Kasumi-1 (cell line): ENCODE measurements at places on chromosomes 1 and 21.

DNA sequence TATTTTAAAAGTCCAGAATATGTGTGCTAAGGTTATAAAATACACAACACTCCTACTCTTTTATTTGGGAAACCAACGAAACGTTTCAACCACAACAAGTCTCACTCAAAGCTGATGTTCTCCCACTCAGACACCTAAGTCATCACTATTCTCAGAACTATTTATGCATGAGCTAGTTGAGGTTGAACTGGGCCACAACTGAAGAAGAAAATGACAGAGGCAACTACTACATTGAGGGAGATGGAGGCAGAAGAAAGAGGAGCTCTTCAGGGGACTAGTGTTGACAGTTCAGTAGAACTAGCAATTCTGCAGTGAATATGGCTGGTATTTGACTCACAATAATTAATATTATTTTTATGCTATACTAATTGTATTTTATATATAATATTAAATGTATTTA, 198.2 kb downstream of the SEC16B start:
- no peak for DNase-seq

DNA sequence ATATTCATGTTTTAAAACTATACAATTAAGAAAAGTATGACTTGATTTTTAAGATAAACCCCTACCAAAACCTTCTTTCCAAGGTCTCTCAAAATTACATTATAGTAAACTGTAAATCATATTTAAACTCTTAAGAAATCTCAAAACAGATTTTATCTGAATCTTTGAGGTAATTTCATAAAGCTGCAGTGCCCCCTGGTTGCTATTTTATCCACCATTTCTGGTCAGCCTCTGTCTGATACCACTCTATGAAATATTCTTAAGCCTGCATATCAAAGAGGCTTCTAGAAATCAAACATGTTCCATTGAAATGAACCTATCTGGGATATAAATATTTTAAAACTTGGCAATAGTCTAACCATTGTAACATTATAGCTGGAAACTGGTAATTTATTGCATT, 317.3 kb downstream of the COL11A1 start:
- DNase-seq, result peak; percentile 14

DNA sequence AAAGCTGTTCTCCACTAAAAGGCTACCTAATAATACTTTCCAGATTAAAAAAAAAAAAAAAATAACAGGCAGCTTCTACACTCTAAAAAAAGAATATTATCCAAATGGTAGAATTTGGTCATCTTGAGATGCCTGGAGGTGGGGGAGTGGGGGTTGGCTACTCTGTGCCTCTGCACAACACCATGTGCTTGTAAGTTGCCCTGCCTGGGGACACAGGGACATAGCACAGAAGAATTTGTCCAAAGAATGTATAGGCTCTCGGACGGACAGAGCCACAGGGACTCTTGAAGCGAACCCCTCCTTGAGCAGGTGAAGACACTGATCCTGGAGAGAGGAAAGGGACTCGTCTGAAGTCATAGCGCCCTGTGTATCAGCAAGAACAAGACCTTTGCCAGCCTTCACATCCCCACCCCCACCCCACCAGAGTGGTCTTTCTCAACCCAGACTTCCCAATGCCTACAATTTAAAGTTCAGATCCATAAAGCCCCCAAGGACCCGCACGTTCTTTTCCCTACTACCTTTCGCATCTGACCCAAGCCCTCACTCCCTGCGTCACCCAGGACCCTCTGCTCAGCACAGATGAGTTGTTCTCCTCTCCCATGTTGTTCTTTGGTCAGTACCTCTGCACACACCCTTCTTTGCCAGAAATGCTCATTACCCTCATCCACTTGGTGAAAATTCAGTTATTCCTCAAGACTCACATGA, 72.6 kb downstream of the LGR6 start:
- DNase-seq, result no peak

DNA sequence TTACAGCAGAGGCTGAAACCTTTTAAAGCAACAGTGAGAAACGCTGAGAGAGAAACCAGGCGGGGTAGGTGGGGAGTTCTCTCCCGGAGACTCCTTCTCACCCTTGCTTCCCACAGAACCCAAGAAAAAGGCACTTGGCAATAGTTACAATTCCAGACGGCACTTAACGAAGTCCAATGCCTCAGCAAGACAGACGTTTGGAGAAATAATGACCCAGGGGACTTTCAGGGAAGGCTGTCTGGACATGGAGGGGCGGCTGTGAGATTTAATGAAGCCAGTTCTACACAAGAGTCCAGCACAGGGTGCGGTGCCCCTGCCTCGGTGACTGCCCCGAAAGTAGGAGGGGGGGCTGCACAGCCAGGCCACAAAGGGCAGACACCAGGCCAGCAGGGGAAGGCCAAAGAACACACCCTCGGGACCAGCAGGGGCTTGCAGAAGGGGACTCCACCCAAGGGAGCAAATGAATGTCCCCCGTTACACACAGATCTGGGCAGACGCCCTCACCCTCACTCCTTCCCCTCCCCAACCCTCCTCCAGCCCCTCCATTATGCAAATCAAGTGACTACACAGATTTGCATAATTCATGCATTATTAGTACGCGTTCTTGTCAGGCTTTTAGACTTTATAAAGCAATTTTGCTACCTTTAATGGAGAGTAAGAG, 26.3 kb downstream of the KCNN3 start:
- no peak for DNase-seq

DNA sequence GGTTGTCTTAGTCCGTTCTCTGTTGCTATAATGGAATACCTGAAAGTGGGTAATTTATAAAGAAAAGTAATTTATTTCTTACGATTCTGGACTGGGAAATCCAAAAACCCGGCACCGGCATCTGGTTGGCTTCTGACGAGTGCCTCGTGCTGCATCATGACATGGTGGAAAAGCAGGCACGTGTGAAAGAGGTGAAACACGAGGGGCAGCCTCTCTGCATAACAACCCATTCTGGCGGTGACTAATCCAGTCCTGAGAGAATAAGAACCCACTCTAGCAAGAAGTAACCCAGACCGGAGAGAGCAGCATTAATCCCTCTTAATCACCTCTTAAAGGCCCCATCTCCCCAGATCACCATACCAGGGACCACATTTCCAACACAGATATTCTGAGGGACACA, 2.7 kb upstream of the EDEM3 start:
- DNase-seq, result no peak

DNA sequence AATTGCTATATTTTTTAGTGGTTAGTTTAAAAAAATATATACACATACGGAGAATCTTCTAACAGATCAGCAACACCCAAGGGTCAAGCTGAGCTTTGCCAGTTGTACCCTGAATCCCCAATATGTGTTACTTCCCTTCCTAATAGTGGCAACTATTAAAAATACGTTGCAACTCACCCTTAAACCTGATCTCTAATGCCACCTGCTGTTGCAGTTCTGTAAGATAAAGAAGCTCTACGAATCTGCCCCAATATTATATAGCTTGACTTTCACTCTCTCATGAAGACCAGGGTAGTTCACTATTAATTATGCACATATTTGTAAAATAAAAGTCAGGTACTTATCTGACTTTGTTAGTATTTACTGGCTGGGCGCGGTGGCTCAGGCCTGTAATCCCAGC, 58.4 kb downstream of the ASH1L start:
- peak; percentile 64 for DNase-seq

GRCh38 chr1:33025180-33025569, 11.5 kb downstream of the AK2 start:
- no peak for DNase-seq

GRCh38 chr1:114025609-114026401, 46.5 kb downstream of the OLFML3 start:
- DNase-seq, result no peak

DNA sequence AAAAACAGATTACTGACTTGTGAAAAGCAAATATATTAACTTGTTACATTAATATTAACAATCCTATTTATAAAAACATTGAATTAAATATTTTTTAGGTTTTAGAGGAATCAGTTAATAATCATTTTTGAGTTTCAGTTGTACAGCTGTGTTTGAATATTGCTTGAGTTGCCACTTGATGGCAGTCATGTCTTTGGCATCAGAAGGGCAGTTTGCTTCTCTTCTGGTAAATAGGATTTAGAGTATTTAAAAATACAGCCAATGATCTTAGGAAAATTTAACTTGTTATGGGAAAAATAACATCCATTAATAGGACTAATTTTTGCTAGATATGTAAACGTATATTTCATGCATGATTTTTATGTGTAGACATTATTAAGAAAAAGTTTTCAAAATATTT, 234.1 kb downstream of the NCAM2 start:
- peak; percentile 44 for DNase-seq

GRCh38 chr1:54956726-54957125, 23.7 kb upstream of the TMEM61 start:
- DNase-seq, result no peak

- peak; percentile 23 for DNase-seq
Measured at GRCh38 chr1:161379071-161379470, 11.4 kb upstream of the CFAP126 start.

DNA sequence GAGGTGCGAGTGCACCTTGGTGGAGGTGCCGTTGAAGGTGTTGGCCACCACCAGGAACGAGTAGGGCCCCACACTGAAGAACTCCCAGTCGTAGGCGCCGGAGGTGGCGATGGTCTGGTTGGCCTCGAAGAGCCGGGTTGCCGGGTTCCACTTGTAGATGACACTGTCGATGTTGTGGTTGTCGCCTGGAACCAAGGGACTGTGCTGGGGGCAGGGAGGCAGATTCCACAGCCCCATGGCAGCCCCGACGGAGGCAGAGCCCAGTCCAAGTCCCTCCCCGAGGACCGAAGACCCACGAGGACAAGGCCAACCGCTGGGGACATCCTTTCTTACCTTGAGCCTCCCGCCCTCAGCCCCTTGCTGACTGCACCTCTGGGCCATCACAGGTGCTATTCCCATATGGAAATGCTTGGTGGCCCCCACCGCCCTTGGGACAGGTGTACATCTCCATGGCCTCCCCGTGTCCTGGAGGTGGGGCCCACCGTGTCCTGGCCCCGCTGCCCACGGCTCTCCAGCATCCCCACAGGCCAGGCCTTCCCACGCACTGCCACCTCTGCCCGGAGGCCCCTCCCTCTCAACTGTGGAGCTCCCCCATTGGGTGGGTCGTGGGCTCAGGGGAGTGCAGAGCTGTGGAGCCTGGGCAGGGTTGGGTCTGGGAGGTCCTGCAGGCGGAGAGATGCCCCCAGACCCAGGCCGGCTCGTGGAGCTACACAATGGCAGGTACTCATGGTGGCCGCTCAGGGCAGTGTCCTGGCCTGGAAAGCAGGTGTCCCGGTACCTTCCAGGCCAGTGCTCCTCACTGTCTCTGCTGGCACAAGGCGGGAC, 17.9 kb downstream of the KRTAP10-1 start:
- no peak for DNase-seq

DNA sequence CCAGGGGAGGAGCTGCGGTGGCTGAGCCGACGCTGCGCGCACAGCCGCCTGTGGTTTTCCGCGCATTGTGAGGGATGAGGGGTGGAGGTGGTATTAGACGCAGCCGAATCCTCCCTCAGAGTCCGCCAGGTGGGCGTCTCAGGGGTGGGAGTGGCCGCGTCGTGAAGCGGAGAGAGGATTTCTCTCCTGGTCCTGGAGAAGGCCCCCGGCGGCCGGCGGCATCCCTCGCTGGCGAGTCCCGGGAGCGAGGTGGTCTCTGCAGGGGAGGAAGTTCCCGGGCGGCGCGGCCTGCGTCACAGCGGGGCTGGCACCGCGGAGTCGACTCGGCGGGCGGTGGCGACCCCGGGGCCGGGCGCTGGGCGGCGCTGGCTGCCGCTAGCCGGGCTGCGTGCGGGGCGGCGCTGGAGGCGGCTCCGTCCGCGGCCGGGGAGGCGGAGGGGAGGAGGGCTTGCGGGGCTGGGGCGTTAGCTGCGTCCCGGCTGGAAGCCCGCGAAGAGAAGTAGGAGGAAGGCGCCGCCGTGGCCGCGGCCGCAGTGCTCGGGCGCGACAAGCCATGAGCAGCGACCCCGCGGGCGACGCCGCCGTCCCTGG, at the start of gene LRRC8C:
Gene LRRC8C (plus strand): TSS at position 464 of the 591 bp plus-strand sequence. CDS start 53,354 bp downstream, outside the sequence.
- peak; percentile 81 for DNase-seq

GRCh38 chr1:58813361-58813760, 29.5 kb upstream of the JUN start:
- no peak for DNase-seq

DNA sequence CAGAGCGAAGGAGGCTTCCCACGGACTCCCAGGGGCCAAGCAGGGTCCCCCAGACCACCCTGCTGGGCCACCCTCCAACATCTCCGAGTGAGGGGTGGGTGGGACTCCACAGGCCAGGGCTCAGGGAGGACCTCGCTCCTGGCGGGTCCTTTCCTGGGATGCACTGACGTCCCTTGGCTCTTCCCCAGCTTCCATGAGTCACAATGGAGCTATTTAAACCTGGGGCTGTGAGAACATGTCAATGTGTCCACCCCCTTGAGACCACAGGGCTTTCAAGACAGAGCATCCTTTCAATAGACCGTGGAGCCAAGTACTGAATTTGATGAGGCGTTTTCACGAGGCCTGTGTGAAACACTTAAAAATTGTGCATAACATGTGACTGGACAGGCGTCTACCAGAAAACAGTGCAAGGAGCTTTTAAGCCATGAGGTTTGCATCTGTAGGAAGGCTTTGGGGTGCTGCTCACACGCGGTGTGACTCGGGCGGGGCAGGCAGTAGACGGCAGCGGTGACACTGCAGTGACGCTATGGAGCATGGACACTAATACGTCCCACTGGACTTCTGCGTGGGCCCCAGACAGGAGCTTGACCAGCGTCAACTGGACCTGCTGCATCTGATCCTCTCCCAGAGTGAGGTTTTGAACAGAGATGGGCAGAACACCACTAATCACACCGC, 24.1 kb upstream of the NPHP4 start:
- DNase-seq, result no peak

- DNase-seq, result peak; percentile 76
Measured at GRCh38 chr1:235597867-235598553, 51.6 kb downstream of the GNG4 start.

DNA sequence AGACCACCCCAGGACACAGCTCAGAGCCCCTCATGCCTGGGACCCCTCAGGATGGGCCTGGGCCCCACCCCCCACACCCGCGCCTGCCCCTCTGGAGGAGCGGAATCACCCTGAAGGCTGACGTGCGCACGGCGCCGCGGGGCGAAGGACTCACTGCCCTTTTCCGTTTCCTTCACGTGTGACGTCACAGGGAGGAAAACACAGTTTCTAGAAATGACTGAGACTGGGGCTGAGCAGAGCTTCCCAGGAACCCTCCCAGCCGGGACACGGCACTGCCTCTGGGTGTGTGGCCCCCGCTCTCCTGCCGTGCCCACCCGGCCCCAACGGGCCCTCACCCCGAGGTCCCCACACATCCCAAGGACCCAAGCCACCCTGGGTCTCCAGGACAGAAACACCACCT, 5.4 kb upstream of the TNFRSF4 start:
- no peak for DNase-seq

- no peak for DNase-seq
Measured at GRCh38 chr1:113269168-113269963, 120.9 kb upstream of the MAGI3 start.

DNA sequence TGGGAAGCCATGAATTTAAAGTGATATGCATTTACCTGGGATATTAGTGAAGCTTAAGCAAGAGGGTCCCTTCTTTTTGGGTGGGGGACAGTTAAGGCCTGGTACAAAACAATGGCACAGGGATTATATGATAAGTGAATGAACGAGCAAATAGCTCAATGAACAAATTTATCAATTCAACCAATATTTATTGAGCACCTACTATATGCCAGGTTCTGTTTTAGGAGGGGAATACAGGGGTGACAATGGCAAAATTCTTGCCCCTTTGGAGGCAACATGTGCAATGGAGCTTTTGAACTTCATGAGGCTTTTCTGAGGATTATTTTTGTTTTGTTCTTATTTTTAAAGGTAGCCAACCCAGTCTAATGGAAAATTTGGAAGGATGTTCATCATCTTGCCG, 68.2 kb downstream of the FOXD2 start:
- no peak for DNase-seq
